ENCODE measurements at places on chromosomes 7 and 10.

DNA sequence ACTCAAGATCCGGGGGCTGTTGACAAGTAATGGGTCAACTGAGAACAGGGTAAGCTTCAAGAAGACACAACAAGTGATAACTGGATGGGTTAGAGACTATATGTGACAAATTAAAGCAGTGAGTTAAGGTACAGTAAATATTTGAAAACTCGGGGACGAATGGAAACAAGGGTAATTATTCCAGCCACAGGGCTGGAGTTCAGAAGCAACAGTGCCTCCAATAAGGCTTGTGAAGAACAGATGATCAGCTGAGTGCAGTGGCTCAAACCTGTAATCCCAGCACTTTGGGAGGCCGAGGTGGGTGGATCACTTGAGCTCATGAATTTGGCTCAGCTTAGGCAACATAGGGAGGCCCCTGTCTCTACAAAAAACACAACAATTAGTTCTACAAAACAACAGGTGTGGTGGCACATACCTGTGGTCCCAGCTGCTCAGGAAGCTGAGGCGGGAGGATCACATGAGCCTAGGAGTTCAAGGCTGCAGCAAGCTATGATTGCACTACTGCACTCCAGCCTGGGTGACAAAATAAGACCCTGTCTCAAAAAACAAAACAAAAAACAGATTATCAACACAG is 20.5 kb upstream of the DLD start:
- no peak for DNase-seq

- no peak for DNase-seq
Observed at GRCh38 chr10:77084431-77085144, 553.0 kb downstream of the KCNMA1 start.

DNA sequence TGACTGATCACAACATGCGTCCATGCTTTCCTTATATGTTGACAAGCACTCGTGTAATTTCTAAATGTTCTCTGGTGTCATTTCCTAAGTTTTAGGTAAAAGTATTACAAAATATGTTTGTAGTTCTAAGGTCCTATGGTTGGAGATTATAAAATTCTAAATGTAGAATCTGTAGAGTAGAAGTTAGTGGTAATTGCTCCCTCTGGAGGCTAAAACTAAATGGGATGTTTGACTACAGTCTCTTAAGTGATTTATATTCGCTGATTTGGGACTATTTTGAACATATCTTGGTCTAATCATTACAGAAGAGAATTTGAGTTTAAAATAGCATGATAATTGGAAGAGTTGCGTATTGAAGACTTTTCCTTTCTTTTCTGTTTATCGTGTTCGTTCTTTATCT is 74.1 kb downstream of the ZMYND11 start:
- no peak for DNase-seq

DNA sequence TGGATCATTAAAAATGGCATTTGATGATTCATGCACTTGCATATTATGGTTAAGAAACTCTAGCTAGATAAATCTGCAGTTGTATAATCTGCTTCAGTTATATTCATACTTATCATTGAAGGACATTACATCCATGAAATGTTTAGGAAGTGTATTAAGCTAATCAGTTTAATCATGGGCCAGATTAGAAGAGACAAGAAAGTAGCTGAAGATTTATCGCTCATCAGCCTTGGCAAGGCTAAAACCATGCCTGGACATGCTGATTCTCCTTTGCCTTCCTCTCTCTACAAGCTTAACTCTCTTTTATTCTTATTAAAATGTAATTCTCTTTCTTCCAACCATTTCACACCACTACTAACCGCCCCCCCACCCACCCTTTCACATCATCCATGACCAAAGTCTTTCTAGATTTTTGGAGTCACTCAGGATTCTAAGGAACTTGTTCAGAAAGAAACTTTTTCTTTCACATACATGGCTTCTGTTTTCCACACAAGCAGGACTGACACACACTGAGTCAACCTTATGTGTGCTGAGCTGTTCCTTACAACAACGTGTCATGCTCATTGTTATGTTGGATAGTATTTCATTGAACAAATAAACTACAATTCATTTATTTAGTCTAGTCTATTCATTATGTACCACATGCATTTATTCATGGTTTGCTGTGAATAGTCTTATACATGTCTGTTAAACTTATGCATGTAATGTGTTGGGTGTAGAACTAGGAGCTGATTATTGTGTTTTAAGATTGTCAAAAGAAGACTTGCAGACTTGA is 227.3 kb upstream of the SP8 start:
- DNase-seq = no peak

DNA sequence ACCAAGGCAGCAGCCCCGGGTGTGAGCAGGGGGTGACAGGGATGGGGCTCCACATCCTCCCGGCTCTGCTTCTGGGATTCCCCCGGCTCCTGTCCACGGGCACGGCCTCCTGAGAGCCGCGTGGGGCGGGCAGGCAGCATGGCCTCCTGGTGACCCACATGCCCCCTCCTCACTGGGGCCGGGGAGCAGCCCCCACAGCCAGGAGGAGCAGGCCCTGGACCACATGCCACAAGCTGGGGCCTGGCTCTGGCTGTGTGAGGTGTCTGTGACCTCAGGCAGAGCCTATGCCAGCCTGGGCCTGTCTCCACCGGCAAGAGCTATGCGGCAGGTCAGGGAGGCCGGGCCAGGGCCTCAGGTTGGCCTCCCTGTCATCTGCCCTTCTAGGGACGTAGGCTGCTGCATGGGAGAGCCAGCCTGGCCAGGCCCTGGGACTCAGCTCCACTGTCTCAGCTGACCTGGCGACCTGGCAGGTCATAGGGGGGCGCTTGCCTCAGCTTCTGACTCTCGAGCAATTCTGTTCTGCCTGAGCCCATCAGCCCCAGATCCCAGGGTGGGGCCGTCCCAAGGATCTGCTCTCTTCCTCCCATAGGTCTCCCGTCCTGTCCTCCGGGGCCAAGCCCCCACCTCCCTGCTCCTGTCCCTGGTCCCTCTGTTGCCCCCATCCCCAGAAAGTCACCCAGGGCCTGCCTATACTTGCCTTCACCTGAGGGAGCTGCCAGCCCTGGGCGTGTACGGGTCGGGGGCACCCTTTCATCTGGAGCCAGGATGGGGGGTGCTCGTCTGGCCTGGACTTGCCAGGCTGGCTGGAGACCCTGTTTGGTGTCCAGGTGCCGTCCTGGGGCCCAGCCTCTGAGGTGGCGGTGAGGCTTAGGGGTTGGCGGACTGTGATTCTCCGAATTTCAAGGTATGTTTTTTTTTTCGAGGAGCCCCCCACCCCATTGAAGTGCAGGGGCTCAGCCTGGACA is 3.9 kb upstream of the TMEM184A start:
- no peak for DNase-seq
